ENCODE measurements at places on chromosomes 2 and 18.

- DNase-seq: no peak
These were observed 143.5 kb upstream of the MSH6 start for GRCh38 chr2:47639467-47639866.

DNA sequence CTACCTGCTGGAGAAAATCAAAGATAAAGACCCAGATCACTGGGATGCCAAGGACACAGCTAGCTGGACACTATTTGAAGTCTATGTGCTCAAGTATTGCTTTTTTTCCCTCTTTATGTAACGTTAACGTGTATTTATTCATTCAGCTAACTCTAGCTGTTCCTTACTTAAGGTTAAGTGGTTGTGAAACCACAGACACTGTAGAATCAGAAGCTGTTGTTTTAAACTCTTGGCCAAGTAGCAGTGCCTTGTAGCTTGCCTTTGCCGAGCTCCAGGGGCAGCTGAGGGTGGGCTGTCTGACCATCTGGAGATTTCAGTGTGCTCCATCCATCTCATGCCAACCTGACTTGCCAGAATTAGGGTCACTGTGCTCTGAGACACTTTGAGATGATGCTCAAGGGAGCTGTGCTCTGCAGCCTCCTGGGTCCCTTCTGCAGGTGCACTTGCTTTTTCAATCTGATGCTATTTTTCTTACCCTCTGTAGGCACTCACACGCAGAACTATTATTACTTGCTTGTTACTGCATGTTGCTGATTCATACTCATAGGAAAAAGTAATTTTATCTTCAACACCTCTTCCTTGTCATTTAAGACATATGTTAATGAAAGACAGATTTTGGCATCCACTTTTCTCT is 116.2 kb downstream of the METTL8 start:
- no peak for DNase-seq

GRCh38 chr2:70620020-70620419 is 66.4 kb upstream of the TGFA start:
- no peak for DNase-seq

- no peak for DNase-seq
These were observed 17.1 kb upstream of the ANTXR1 start for GRCh38 chr2:68995916-68996315.

- no peak for DNase-seq
These were observed 14.9 kb upstream of the ZNF385B start for GRCh38 chr2:179876266-179876665.

DNA sequence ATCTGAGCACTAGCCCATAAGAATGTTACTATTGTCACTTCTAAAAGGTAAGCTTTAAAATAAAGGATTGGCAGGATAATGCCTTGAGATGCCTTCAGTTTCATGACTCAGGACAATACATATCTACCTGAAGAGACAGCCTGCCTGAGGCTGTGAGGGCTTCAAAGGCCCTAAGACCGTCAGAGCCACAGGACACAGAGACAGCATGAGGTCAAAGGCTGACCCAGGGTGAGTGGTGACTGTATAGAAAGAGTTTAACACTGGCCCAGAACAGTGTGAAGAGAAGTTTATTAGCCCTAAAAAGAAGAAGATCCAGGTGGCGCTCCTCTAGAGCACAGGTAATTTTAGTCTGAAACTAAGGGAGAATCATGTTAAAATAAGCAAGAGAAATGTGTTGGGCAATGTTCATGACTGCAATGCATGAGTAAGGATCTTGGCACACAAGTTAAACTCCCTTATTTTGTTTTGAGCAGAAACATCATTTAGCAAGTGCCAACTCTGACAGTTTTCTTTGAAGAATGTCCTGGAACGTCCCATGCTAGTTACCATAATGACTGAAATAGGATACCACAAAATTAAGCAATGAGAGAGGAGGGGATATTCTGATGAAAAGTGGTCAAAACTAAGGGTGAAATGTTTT is 78.1 kb upstream of the FAM110C start:
- no peak for DNase-seq

- DNase-seq: no peak
These were observed 52.9 kb downstream of the RNU4ATAC start for GRCh38 chr2:121583555-121583954.

DNA sequence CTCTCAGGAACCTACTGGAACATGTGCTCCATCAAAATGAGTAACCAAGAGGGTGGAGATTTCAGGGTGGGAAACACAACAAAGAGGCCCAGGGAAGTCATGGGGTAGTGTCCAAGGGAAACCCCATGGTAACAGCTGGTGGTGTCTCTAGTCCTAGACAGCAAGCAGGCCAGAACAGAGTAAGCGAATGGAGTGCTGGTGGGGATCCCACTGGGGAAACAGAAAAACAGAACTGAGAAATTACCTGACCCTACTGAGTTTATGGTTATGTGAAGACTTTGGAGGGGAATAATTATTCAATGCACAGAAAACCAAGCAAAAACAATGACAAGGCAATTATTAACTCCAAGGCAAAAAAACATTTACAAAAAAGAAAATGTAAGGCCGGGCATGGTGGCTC is 16.9 kb downstream of the ERCC3 start:
- no peak for DNase-seq

DNA sequence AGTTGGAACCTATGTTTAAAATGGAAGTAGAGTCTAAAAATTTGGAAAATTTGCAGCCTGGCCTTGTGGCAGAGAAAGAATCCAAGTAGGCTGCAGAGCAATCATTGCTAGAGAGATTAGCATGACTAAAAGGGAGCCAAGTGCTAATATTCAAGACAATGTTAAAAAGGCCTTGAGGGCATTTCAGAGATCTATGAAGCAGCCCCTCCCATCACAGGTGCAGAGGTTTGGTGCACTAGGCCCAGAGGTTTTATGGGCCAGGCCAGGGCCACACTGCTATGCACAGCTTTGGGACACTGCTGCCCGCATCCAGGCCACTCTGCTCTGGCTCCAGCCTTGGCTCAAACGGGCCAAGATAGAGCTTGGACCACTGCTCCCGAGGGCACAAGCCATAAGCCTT is 6.7 kb upstream of the IL1A start:
- DNase-seq: no peak

- no peak for DNase-seq
These were observed 276.0 kb downstream of the LRRTM1 start for GRCh38 chr2:80028584-80028983.

DNA sequence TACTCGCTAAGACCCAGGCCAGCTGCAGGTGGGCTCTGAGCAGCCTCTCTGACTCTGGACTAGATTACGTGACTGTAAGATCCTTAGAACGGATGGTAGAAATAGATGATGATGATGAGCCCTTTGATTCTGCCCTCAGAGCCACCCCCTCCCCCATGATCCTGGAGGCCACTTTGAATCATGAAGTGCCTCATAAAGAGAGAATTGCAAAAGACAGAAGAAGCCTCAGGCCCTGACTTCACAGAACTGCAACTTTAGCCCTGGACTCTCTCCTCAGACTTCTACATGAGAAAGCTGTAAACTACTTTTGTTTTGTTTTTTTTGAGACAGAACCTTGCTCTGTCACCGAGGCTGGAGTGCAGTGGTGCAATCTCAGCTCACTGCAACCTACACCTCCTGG is 15.4 kb upstream of the TET3 start:
- no peak for DNase-seq

DNA sequence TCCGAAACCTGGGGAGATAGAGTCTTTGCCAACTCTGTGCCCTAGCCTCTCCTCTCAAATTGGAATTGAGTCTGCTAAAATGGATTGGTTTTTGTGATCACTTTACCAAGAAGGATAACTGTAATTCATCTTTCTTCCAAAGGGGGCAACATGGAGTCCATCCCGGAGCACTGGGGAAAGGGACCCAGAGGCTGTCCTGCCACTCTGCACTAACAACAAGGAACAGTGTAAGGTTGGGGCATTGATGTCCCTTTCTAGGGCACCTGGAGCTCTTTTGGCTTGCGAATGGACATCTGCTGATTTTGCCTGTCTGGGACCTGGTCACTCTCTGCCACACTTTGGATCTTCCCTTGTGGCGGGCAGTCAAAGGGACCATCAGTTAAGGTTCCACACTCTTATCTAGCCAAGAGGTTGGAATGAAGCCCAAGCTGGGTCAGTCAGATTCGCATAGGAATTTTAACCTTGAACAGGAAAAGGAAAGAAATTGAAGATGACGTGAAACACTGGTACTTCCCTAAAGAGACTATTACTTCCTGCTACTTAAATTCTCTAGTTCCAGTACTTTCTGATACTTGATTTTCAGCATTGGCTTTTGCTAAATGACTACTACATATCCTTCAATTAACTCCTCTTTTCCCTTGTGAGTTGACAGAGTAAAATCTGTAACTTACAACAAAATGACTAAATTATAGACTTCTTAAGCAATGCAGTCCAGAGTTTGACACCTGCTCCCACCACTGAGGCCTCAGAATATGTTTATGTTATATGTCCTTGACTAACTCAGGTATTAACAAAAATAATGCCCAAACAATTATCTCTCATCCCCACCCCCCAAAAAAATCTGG is 64.7 kb upstream of the KLF7 start:
- no peak for DNase-seq

GRCh38 chr18:11498821-11499220 is 110.6 kb upstream of the SLC35G4 start:
- no peak for DNase-seq

- peak; percentile 18 for DNase-seq
These were observed 1090.0 kb downstream of the BCL11A start for GRCh38 chr2:59463426-59463825.

DNA sequence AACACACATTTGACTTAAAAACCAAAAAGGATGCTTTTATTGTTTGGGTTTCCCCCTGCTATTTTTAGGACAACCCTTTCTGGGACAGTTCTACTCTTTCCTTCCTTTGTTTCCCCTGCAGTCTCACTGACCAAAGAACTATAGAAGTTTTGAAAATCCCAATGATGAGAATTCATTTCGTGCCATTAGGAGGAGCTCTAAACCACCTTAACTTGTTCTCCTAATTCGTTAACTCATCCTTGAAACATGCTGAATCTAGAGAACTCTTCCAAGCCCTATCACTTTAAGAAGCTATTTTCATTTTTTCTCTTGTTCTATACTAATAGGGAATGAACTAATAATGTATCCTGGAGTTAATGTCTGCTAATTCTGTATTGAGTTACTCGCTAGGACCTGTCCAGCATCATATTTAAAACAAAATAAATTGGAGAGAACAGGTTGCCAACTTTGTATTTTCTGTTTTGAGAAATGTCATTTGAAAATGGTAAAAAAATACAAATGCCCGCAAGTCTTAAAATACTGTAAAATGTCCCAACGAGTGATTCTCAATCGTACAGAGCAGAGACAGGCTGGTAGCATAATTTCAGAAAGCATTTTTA is 62.9 kb downstream of the AFTPH start:
- peak; percentile 35 for DNase-seq

Data from neuronal stem cell (in vitro differentiated cells).